ENCODE measurements at places on chromosomes 12 and 14. TPM values are rescaled to one million over a fixed set of nuclear protein-coding genes. Genes with fewer than 3 reads are reported as not detected.

CDH24 gene
- 2.4 TPM for total RNA-seq

C14orf132 gene
- 2.1 TPM for total RNA-seq

SLC22A17 gene
- 4.8 TPM for total RNA-seq

MBIP gene
- total RNA-seq: 21.1 TPM

DNA sequence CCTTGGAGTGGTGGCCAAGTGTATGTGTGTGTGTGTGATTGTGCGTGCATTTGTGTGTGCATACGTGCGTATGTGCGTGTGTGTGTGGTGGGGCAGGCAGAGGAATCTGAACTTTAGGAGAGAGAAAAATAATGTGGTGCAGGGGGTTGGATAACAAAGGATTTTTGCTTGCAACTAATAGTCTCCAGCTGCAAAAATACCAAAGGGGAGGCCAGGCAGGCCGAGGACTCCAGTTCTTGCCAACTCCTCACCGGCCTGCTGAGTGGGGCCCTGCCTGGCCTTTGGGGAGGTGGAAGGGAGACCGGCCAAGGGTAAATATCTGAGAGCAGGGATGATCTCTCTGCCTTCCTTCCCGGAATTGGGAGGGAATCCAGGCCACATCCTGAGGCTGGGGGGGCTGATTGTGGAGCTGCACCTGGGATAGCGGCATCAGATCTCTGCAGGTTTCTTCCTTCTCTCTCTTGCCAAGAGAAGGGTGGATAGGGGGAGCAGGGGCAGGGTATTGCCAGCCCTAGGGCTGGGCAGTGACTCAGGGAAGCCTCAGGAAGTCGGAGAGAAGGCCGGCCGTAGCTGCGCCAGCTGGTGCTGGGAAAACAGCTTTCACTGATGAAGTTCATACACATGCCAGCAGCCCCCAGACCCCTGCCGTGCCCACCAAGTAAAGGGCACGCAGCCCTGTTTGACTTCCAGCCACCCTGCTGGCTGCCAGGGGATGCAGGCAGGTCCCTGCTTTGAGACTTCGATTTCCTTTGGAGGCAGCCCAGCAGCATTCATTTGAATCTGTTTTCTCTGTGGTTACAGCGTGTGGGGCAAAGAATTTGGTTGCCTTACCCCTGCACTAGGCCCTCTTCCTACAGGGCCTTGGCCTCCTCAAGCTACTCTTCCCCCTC lies 4.6 kb upstream of the LRP1-AS start:
- no peaks in the 10 kb centered on the region for H3K36me3 ChIP-seq
- H3K4me3 ChIP-seq: no peak overlapping the region
- H3K4me1 ChIP-seq: peaks cover 1% of the 10 kb centered on the region
- no peaks in the 10 kb centered on the region for H3K27me3 ChIP-seq

DNA sequence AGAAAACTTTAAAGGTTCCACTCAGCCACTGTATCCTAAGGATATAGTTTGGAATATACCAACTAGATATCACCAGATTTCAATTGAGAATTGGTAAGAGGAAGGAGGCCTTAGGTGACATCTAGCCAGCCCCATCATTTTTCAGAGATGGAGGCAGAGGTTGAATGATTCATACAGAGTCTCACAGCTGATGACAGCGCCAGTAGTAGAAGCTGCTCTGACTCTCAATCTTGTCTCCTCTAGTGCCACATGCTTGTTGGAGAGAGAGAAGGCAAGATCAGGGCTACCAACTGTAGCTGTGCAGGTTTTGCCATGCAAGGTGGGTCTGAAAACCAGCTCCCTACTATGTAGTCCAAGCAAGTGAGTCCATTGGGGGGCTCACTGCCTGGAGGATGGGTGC lies 6.1 kb downstream of the FRMD6 start:
- peaks cover 10% of the 10 kb centered on the region for H3K4me1 ChIP-seq
- H3K27me3 ChIP-seq: peaks cover 21% of the 10 kb centered on the region
- no peak overlapping the region for H3K4me3 ChIP-seq
- H3K27ac ChIP-seq: no peak overlapping the region
- DNase-seq: no peak

GRCh38 chr12:24226745-24227350 lies 277.4 kb upstream of the SOX5 start:
- no peaks in the 10 kb centered on the region for H3K36me3 ChIP-seq
- H3K4me3 ChIP-seq: no peak overlapping the region
- no peaks in the 10 kb centered on the region for H3K27me3 ChIP-seq
- no peak for DNase-seq

DNA sequence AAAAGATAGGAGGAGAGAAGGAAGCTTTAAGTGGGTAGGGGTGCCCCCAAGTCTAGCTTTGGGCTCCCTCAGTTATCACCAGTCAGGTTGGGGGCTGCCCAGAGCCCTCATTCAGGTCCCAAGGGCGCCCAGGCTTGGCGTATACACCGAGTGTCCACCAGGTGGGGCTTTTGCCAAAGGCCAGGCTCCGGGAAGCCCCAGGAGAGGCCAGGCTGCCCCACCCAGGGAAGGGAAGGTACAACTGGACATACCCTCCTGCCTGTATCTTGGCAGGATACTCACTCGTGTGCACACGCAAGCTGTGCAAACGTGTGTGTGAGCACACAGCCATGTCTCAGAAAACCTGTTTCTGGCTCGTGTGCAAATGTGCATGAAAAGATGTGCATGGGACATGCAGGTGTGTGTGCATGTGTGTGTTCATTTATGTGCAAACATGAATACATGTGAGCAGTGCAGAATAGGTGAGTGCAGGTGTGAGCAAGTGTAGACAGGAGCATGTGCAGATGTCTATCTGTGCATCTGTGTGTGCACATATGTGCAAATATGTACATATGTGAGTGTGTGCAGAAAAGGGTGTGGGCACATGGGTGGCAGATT lies 103.9 kb upstream of the MYL2 start:
- H3K27me3 ChIP-seq: peaks cover 7% of the 10 kb centered on the region
- H3K27ac ChIP-seq: no peak overlapping the region
- no peaks in the 10 kb centered on the region for H3K36me3 ChIP-seq
- no peak overlapping the region for H3K4me3 ChIP-seq

- no peaks in the 10 kb centered on the region for H3K27me3 ChIP-seq
- peaks cover 22% of the 10 kb centered on the region for H3K4me1 ChIP-seq
- peaks cover 47% of the 10 kb centered on the region for H3K36me3 ChIP-seq
- no peak overlapping the region for H3K4me3 ChIP-seq
Observed at GRCh38 chr12:121217063-121217462, 7.1 kb downstream of the P2RX4 start.

GRCh38 chr14:39217214-39217879 lies 16.4 kb upstream of the MIA2 start:
- H3K36me3 ChIP-seq: peaks cover 7% of the 10 kb centered on the region
- no peak overlapping the region for H3K4me3 ChIP-seq
- peaks cover 15% of the 10 kb centered on the region for H3K4me1 ChIP-seq
- H3K27me3 ChIP-seq: no peaks in the 10 kb centered on the region
- DNase-seq: no peak

DNA sequence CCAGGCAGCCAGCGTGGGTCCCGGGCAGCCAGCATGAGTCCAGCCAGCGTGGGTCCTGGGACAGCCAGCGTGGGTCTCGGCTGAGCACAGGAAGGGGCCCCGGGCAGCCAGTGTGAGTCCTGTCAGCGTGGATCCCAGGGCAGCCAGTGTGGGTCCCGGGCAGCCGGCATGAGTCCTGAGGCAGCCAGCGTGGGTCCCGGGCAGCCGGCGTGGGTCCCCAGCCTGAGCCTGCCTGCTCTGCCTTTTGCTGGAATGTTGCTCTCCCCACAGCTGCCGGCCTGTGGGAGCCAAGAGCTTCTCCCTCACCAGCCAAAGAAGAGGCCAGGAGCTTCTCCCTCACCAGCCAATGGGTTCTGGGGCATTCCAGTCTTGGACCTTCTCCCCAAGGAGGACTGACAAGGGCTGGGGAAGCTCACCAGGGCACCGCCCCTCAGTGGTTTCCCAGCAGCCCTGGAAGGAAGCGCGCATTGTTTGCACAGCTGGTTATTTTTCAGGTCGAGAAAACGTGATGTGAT lies 15.0 kb upstream of the RFLNA start:
- H3K4me1 ChIP-seq: peaks cover 1% of the 10 kb centered on the region
- DNase-seq: no peak
- no peak overlapping the region for H3K27ac ChIP-seq
- no peak overlapping the region for H3K4me3 ChIP-seq

DNA sequence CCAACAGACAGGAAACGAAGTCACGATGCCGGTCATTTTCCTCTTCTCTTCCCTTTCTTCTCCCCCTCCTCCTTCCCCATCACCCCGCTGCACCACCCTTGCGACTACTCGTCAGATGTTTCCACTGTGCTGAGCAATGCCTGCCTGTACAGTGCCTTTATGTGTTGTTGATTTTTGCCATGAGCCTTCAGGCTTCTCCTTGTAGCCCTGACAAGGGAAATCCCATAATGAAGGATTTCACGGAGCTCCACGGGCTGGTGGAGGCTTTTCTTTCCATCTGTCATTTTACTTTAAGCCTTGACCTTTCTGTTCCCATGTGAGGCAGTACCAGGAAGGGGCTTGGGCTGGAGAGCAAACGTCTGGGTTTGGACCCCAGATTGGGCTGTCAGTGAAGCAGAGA lies 28.7 kb upstream of the CCND2 start:
- peaks cover 5% of the 10 kb centered on the region for H3K27me3 ChIP-seq
- H3K4me1 ChIP-seq: peaks cover 10% of the 10 kb centered on the region
- H3K36me3 ChIP-seq: peaks cover 2% of the 10 kb centered on the region
- H3K4me3 ChIP-seq: no peak overlapping the region
- DNase-seq: no peak

GRCh38 chr14:32230181-32230580 lies 27.1 kb upstream of the RNU6-8 start:
- no peaks in the 10 kb centered on the region for H3K36me3 ChIP-seq
- H3K4me3 ChIP-seq: no peak overlapping the region
- H3K27me3 ChIP-seq: no peaks in the 10 kb centered on the region
- H3K4me1 ChIP-seq: peaks cover 2% of the 10 kb centered on the region
- no peak for DNase-seq

DNA sequence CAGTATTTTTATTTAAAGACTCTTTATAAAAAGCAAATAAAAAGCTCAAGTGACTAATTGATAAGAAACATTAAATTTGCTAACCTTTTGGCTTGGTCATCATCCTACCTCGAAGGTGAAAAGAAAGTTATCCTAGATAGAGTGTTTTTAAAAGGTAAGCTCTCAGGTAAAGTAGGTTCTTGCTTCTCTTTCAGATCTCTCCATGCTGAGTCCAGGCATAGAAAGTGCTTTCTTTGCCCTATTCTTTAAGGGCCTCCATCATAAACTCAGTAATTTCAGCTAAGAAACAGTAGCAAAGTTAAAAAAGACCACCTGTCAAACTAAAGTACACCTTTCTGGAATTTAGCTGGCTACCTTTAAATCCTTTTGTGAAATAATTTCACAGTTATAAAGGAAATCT lies 20.6 kb upstream of the ANHX start:
- no peak for DNase-seq
- no peak overlapping the region for H3K4me3 ChIP-seq
- H3K4me1 ChIP-seq: no peaks in the 10 kb centered on the region
- no peak overlapping the region for H3K27ac ChIP-seq

DNA sequence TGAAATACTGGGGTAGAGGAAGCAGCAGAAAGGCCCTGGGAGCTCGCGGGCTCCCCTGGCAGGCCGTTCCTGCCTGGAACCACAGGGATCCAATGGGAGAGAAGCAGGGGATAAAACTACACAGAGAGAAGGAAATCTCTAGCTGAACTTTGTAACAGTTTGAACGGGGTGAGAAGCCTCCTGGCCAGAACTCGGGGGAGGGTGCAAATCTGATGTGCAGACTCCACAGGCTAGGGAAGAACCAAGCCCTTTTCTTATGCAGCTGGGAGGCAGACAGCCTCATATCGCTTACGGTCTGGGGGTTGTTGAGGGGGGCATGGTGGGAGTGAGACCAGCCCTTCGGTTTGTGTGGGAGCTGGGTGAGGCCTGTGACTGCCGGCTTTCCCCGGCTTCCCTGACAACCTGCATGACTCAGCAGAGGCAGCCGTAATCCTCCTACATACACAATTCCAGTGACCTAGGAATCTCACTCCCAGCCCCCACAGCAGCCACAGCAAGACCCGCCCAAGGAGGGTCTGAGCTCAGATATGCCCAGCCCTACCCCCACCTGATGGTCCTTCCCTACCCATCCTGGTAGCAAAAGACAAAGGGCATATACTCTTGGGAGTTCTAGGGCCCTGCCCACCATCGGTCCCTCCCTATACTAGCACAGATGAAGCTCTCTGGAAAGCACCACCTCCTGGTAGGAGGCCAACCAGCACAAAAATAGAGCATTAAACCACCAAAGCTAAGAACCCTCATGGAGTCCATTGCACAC lies 143.0 kb downstream of the TMTC1 start:
- H3K27ac ChIP-seq: no peak overlapping the region
- no peak for DNase-seq
- H3K27me3 ChIP-seq: no peaks in the 10 kb centered on the region
- no peak overlapping the region for H3K4me3 ChIP-seq
- H3K36me3 ChIP-seq: no peaks in the 10 kb centered on the region

DNA sequence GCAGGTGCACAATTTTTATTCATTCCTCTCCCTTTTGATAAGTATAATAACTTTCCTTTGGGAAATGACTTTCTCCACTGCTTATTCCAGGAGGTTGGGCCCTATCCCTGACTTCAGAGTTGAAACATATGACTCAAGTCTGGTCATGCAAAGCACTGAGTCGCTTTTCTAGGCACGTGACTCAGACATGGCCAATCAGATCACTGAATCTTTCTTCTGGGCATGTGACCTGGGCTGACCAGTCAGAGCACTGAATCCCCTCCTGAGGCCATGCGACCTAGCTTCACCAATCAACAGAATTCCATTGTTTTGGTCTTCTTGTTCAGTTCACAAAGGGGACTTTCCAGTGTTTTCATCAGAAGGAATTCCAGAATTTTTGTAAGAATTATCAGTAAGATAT lies 377.1 kb upstream of the KITLG start:
- H3K27me3 ChIP-seq: peaks cover 4% of the 10 kb centered on the region
- DNase-seq: no peak
- H3K27ac ChIP-seq: no peak overlapping the region
- H3K4me3 ChIP-seq: no peak overlapping the region
- H3K36me3 ChIP-seq: no peaks in the 10 kb centered on the region

- H3K27ac ChIP-seq: no peak overlapping the region
- H3K36me3 ChIP-seq: no peaks in the 10 kb centered on the region
- no peaks in the 10 kb centered on the region for H3K27me3 ChIP-seq
- H3K4me1 ChIP-seq: no peaks in the 10 kb centered on the region
- H3K4me3 ChIP-seq: no peak overlapping the region
- DNase-seq: no peak
Observed at GRCh38 chr14:20262642-20263128, 23.6 kb downstream of the OR11H4 start.

GRCh38 chr12:40153432-40153831 lies 47.6 kb upstream of the SLC2A13 start:
- no peak overlapping the region for H3K27ac ChIP-seq
- H3K4me3 ChIP-seq: no peak overlapping the region
- H3K4me1 ChIP-seq: no peaks in the 10 kb centered on the region
- DNase-seq: no peak

GRCh38 chr14:45970621-45971020 lies 681.0 kb downstream of the RPL10L start:
- no peaks in the 10 kb centered on the region for H3K36me3 ChIP-seq
- no peak for DNase-seq
- no peaks in the 10 kb centered on the region for H3K27me3 ChIP-seq
- no peak overlapping the region for H3K27ac ChIP-seq
- H3K4me3 ChIP-seq: no peak overlapping the region

- no peaks in the 10 kb centered on the region for H3K36me3 ChIP-seq
- H3K4me3 ChIP-seq: no peak overlapping the region
- no peak overlapping the region for H3K27ac ChIP-seq
- DNase-seq: no peak
- H3K4me1 ChIP-seq: peaks cover 3% of the 10 kb centered on the region
Observed at GRCh38 chr14:105354541-105354940, 40.0 kb downstream of the PACS2 start.

Data from activated naive CD8-positive, alpha-beta T cell treated with anti-CD3 and anti-CD28 coated beads, Interleukin-2, amount 10 ng/mL, durations not matched to agents 7 days and 5 days (primary cell).